CD4-positive, alpha-beta T cell treated with Interleukin-15 for 4 hours (primary cell): ENCODE measurements at places on chromosomes 3 and 15.

GRCh38 chr3:16546186-16547010 is 32.9 kb upstream of the RFTN1 start:
- DNase-seq: no peak

DNA sequence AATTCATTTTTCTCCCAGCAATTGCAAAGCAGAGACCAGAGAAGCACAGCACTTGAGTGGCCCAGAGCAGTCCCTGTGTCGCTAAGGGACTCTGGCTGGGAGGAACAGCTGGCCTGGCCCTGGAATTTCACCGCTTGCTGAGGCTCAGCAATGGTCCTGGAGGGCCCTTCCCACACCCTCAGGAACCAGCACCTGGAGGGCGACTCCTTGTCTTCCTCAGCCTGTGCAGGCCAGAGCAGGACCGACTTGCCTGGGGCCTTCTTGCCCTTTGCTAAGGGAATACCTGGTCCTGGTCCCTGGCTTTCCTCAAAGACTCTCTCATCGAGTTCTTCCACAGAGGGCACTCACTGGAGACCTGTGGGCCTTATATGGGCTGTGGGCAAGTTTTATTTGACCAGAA is 294.6 kb downstream of the RPLP1 start:
- no peak for DNase-seq

DNA sequence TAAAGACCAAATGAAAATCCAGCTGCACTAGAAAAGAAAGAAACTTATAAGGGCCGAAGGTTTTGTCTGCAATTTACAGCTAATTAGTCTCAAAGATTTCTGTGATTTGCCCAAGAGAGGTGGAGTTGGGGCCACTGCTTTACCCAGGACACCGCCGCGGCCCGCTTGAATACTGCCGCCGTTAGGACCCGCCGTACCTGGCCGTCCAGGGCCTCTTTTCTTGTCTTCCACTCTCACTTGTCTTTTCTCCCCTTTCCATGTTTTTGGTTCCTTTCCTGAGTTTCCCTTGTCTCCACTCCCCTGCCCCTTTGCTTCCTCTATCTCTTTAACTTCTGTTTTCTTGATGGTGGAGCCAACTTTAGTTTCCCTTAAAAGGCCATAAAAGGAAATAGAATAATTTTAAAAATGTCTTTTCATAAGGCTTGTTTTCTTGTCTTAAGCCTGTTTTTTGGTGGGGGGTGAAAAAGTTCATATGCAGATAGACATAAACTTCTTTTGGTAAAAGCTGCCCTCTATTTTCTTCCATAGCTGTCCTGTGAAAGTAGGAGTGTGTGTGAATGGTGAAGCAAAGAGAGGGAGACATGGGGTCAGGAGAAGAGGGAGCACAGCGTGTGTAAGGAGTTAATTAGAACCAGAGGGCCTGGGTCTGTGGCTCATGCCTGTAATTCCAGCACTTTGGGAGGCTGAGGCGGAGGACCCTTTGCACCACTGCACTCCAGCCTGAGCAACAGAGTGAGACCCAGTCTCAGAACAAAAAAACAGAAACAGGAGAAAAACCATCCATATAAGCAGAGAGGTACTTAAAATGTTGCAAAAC is 16.0 kb upstream of the CCNL1 start:
- no peak for DNase-seq

- no peak for DNase-seq
Measured at GRCh38 chr3:78798266-78798832, 969.4 kb downstream of the ROBO1 start.

- DNase-seq: no peak
Measured at GRCh38 chr3:189337673-189338091, 165.9 kb downstream of the TPRG1 start.

DNA sequence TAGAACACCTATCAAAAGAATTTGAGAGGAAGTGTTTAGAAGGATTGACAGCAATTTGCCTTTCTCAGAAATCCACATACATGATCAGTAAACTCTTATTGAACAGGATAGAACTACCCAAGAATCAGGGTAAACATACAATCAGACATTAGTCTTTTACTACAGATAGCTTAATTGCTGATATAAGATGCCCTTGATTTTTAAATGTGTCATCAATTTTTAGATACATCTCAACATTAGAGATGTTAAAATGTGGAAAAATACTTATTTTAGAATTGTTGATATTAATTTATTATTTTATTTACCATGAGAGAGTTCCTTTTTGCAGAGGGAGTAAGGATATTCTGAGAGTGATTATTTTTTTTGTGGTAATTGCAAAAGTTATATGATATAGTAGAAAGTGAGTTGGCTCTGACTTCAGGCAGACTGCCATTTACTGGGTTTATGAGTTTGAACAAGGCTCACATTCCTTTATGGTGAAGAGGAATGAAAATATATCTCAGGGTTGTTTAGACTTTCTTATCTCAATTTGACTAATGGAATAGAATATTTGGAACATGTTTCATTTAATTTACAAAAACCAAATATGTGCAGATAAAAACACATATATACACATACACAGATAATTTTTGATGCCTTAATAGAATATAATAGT is 302.8 kb upstream of the GOLIM4 start:
- no peak for DNase-seq

DNA sequence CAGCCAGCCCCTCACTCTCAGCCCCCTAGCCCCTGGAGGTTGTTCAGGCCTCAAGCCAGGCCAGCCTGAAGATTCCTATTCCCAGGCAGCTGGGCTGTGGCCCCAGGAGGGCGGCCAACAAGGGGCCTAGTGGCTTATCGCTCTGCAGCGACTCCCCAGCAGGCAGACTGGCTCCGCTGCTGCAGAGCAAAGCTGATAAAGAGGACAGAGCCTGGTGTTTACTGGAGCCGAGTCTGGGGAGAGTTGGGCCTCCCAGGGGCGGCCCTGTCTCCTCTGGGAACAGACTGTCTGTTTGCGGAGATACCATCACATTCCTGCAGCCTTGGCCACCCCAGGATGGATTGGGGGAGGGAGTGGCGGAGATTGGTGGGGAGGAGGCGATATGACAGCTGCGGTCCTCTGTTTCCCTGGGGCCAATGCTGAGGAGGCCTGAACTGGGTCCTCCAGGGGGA is 22.4 kb upstream of the SMAD6 start:
- no peak for DNase-seq

GRCh38 chr15:28004143-28005003 is 94.7 kb downstream of the OCA2 start:
- DNase-seq: no peak

DNA sequence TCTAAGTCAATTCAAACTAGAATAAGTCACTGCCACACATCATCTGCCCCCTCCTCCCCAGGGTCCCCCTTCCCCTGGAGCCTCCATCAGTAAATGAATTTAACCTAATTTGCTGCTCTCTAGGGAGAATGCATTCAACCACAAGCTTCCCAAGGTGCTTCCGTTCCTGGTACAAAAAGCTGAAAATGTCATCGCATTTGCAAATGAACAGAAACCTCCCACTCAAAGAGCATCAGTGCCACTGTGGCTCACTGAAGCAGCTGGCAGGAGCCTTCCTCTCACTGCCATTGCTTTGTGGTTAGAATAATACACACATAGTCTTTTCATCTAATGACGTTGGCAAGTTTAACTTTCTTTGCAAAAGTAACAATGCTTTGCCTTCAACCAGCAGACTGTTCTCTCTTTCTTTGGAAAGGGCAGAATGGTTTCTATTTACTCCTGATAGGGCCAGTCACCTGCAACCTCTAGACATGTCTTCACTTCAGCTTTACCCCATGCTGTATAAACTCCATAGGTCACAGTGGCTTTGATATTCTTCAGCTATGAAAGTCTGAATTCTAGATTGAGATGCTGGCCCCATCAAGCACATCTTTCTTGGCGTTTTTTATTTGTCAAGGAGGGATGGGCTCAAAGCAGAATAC is 238.1 kb downstream of the CPNE4 start:
- DNase-seq: no peak

- DNase-seq: no peak
Measured at GRCh38 chr15:52441841-52442240, 86.8 kb downstream of the MYO5A start.

GRCh38 chr3:191882289-191882688 is 421.3 kb downstream of the PYDC2 start:
- DNase-seq: no peak

DNA sequence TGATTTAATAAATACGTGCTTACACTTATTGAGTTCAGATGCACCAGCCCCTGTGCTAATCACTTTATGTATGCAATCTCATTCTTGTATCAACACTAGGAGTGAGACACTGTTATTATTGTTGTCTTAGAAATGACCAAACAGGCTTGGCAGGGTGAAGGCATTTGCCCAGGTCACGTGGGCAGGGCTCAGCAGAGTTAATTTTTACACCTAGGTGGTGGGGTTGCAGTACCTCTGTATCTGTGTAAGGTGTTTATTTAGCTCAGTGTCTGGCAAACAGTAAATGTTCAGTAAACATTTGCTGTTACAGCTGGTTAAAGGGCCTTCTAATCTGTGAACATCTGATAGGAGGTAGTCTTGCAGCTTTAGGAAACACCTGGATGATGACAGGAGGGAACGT is 200.0 kb downstream of the CACNA2D3 start:
- no peak for DNase-seq

DNA sequence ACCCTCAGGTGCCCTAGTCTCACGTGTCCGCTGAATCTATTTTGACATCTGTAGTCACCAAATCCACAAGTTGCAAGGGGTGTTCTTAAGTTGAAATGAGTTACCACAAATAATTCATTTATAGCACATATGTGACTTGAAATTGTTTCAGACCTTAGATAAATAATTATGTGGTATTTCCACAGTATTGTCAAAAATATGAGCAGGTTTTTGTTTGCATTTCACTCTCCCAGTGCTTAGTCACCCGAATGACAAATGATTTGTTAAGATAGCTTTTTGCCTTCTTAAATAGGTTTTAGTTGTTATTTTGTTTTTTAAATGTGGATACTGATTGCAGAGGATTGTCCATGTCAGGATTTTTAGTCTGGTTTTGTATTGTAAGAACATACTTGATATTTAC is 2.6 kb downstream of the MFSD1 start:
- no peak for DNase-seq
